Lung (tissue), 17 donors: ENCODE measurements at places on chromosomes 6 and 20. TPM values are rescaled to one million over a fixed set of nuclear protein-coding genes. Genes with fewer than 3 reads are reported as not detected.

DNA sequence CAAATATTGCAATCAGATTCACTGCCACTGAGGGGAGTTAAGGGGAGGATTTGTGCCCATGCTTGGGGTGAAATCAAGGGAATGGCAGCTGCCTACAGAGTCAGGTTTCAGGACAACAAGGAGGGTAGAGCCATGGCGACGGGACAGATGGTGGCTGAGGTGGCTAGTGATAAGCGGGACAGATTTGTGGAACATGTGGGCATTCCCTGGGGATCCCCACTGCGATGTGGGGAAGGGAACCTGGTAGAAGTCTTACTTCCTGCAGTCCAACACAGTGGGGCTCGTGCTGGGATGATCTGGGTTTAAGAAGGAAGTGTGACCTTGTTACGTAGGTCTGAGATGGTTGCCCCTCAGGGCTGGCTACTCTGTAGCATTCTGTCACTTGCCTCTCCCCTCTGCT, 292.0 kb upstream of the JARID2 start:
- H3K27me3 ChIP-seq: no peaks in the 10 kb centered on the region
- H3K4me1 ChIP-seq: no peaks in the 10 kb centered on the region
- no peaks in the 10 kb centered on the region for H3K36me3 ChIP-seq
- H3K4me3 ChIP-seq: no peak overlapping the region

- H3K4me3 ChIP-seq: no peak overlapping the region
- DNase-seq: no peak
- no peak overlapping the region for H3K27ac ChIP-seq
- no peaks in the 10 kb centered on the region for H3K36me3 ChIP-seq
- no peaks in the 10 kb centered on the region for H3K4me1 ChIP-seq
Measured at GRCh38 chr6:45688180-45688579, 310.4 kb upstream of the SUPT3H start.

DNA sequence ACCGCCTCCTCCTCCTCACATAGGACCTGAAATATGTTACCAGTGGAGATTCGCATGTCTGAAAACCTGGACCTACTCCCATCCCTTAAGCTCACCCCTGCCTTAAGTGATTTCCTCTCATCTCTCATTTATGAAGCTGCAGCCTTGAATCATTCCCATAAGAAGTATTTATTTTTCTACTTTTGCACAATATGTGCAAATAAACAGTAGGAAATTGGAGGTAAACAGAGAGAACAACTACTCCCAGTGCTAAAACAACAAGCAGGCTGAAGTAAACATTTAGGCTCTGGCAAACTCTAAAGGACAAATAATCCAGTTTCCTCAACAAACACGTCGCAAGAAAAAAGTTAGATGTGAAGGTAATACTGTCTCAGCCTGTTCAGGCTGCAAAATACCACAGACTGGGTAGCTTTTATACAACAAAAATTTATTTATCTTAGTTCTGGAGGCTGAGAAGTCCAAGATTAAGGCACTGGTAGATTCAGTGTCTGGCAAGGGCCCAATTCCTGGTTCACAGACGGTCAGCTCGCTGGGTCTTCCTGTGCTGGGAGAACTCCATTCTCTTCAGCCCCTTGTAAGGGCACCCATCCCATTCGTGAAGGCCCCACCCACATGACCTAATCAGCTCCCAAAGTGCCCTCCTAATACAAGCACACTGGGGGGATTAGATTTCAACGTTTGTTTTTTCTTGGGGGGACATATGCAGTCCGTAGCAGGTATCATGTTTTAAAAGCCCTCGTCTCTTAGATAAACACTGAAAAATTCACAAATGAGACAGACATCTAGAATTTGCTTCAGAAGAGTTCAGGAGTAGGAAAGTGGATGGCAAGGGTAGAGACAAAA, 15.6 kb downstream of the SPATA2 start:
- DNase-seq: peak; percentile 33
- peaks cover 4% of the 10 kb centered on the region for H3K4me1 ChIP-seq
- peaks cover 15% of the 10 kb centered on the region for H3K36me3 ChIP-seq
- no peak overlapping the region for H3K4me3 ChIP-seq
- no peaks in the 10 kb centered on the region for H3K27me3 ChIP-seq
- H3K27ac ChIP-seq: no peak overlapping the region

GRCh38 chr20:59421089-59421488, 120.7 kb downstream of the EDN3 start:
- no peak overlapping the region for H3K4me3 ChIP-seq
- H3K4me1 ChIP-seq: peaks cover 10% of the 10 kb centered on the region
- no peak for DNase-seq
- H3K27ac ChIP-seq: no peak overlapping the region
- H3K27me3 ChIP-seq: no peaks in the 10 kb centered on the region

DNA sequence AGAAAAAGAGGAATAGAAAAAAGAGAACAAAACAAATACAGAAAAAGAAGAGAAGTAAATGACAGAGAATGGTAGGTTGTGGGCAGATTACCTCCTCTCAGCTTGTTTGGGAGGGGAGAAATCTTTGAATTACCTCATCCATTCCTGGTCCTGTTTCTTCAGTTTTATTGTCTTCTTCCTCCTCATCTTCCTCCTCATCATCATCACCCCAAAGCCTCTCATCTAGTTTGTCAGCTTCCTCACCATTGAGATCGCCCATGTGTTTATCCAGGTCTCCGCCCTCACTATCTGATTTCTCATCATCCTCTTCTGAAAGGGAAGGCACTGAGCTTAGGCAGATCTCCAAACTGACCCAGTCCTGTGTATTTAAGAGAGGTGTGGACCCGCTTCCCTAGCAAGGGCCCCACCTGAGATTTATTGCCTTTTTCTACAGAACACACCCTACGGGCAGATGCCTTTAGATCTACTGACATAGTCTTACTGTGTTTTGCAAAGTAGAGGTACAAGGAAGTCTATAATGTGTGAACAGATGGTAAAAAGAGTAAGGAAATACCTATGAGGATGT, 24.2 kb upstream of the LYRM2 start:
- no peak overlapping the region for H3K27ac ChIP-seq
- DNase-seq: no peak
- no peaks in the 10 kb centered on the region for H3K4me1 ChIP-seq
- H3K27me3 ChIP-seq: no peaks in the 10 kb centered on the region

DNA sequence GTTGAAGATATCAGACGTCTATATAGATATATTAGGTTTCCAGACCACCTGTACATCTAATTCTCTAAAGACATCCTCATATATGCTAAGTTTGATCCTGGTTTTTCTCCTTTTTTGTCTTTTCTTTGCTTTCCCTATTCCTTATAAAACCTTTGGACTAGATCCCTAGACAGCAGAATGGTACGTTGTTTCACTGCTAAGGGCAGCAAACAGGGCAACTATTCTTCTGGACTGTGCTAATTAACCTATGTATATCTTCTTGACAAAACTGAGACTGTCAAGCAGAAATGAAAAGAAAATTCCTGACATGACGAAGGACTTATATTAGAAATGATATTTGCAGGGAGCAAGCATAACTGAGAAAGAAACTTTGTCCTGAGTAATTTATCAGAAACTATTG, 19.1 kb downstream of the ME1 start:
- no peak for DNase-seq
- H3K4me3 ChIP-seq: no peak overlapping the region
- no peaks in the 10 kb centered on the region for H3K4me1 ChIP-seq
- no peak overlapping the region for H3K27ac ChIP-seq
- H3K27me3 ChIP-seq: no peaks in the 10 kb centered on the region
- H3K36me3 ChIP-seq: no peaks in the 10 kb centered on the region

GRCh38 chr6:140566781-140567277, 1192.4 kb upstream of the CITED2 start:
- H3K27ac ChIP-seq: no peak overlapping the region
- no peak for DNase-seq

GRCh38 chr6:138371452-138371711, 6.3 kb upstream of the SMIM28 start:
- H3K27ac ChIP-seq: no peak overlapping the region
- no peaks in the 10 kb centered on the region for H3K27me3 ChIP-seq
- H3K36me3 ChIP-seq: no peaks in the 10 kb centered on the region
- no peaks in the 10 kb centered on the region for H3K4me1 ChIP-seq

DNA sequence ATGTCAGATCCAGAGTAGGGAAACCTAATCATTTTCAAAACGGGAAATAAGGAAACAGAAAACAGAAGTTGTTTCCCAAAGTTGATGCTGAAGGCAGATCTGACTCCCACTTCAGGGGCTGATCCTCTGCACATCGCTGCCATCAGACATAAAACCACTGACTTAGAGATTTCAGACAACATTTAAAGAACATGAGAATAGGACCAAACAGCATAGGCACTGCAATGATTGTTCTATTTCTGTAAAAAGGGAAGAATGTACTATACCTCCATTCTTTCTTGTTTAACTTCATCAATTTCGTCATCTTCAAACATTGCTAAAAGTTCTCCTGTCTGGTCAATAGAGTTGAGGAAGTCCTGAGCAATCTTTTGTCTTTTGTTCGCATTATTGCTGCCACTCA, 324.7 kb upstream of the RUNX2 start:
- no peaks in the 10 kb centered on the region for H3K27me3 ChIP-seq
- H3K4me1 ChIP-seq: no peaks in the 10 kb centered on the region
- H3K27ac ChIP-seq: no peak overlapping the region
- no peak for DNase-seq
- H3K36me3 ChIP-seq: no peaks in the 10 kb centered on the region

- H3K4me3 ChIP-seq: no peak overlapping the region
- H3K36me3 ChIP-seq: no peaks in the 10 kb centered on the region
- DNase-seq: no peak
- no peak overlapping the region for H3K27ac ChIP-seq
- peaks cover 6% of the 10 kb centered on the region for H3K4me1 ChIP-seq
- H3K27me3 ChIP-seq: no peaks in the 10 kb centered on the region
Measured at GRCh38 chr6:167538746-167539145, 213.9 kb downstream of the TTLL2 start.

DNA sequence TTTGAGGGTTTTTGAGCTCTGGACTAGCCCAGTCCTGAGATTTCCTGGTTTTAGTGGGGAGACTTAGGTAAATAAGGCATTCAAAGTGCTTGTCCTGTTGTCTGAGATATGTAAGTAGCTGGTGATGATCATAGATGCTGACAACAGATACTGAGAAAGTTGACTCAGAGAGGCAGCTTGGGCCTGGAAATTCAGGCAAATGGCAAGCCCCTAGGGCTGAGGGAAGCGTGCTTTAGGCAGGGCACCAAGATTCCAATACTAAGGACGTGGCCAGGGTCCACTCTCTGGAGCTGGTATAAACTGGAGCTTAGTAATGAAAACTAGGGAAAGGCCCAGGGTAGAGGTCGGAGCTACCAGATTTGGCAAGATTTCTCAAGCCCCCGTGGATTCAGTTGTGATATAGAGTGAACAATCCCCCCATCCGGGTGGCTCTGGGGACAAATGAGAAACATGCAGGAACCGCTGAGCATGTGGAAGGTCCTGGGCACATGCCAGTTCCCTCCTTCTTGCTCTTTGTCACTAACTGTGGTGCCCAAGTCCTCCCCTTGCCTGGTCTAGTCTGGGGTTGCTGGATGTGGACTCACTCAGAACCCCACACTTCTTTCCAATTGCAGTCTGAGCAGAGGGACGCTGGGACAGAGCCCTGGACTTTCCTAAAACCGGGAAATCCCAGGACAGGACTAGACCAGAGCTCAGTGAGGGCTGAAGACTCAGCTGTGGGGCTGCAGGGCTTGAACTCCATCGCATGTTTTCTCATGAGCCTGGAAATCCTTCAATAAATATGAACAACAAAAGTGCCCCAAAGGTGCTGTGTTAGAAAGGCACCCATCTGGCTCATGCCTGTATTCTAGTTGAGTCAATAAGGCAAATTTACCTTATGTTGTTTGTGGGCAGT, 10.3 kb downstream of the SLC22A3 start:
- H3K27ac ChIP-seq: no peak overlapping the region
- H3K27me3 ChIP-seq: no peaks in the 10 kb centered on the region
- no peak overlapping the region for H3K4me3 ChIP-seq
- DNase-seq: no peak
- H3K36me3 ChIP-seq: no peaks in the 10 kb centered on the region

BPIFB2 gene
- total RNA-seq: 3.0 TPM

PARD6B gene
- total RNA-seq: 41.8 TPM

ITPR3 gene
- 89.5 TPM for total RNA-seq

LTB gene
- 14.6 TPM for total RNA-seq

TMEM244 gene
- total RNA-seq: not detected

EFCAB8 gene
- total RNA-seq: 0.57 TPM
